Pancreas (tissue), 10 donors: ENCODE measurements at places on chromosomes 7 and 10. TPM values are rescaled to one million over a fixed set of nuclear protein-coding genes. Genes with fewer than 3 reads are reported as not detected.
A peak's percentile ranks its signal among the peaks of the same experiment; 100 is the strongest.

DNA sequence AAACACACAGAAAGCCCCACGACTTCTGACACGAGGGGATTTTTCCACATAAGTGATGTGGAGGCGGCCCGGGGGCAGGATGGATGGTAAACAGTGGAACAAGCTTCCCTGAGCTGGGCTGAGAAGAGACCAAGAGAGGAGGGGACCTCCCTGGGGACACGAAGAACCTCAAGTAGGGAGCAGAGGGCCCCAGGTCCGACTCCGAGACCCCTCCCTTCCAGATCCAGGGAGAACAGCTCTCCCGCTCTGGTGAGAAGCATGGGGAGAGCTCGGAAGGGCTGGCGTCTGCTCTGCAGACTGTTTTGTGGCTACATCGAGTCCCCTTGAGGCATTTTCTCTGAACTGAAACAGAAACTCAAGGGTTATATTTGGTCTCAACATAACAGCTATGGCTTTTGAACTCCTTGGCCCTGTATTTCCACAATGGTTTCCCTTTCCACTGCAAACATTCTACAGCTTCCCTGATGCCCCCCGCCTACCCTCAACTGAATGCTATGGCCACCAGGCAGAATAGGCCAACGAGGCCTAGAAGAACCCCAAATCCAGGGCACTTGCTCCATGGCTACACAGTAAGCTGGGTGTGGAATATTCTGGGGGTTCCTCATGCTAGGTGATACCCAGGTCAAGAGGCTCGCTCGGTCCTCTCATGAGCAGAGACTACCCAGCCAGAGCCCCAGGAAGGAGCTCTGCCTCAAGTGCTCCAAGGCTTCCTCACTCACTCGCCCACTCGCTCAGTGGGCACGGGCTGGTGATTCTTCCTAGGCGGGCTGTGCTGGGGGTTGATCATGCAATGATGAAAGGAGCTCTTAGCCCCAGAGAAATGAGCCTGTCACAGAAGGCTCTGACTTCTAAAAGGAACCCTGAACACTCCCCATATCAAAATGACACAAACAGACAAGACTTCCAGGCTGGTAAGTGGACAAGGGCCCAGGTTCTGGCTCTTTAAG lies 47.5 kb downstream of the FAM53B start:
- no peaks in the 10 kb centered on the region for H3K36me3 ChIP-seq
- H3K27me3 ChIP-seq: no peaks in the 10 kb centered on the region
- peaks cover 12% of the 10 kb centered on the region for H3K4me1 ChIP-seq

DNA sequence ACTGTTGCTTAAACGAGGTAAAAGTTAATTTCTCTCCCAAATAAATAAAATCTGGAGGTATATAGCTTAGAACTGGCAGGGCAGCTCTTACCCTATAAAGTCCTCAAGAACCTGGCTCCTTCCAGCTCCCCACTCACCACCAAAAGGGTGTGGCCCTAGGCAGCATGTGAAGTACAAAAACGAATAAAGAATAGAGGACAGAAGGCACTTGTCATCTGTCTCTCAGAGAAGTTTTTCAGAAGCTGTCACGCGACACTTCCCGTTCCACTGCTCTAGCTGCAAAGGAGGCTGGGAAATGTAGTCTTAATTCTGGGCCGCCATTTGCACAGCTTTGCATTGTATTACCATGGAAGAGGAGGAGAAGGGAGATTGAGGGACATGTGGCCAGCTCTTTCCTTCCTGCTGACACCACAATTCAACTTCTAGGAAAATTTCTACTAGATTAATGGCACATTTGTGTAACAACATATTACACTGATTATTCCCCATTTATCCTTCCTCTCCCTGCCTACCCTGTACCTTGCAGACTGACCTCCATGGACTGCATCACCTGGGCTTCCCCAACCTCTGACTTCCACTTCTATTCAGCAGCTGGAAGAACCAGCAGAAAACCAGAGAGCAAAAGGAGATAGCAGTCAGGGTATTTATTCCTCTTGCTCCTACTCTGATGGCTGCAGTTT lies 62.2 kb downstream of the CCDC71L start:
- peak; percentile 59 for DNase-seq
- H3K4me1 ChIP-seq: peaks cover 6% of the 10 kb centered on the region
- peak overlapping the region; percentile 39 for H3K4me3 ChIP-seq
- no peak overlapping the region for H3K27ac ChIP-seq
- no peaks in the 10 kb centered on the region for H3K27me3 ChIP-seq

- peaks cover 26% of the 10 kb centered on the region for H3K4me1 ChIP-seq
- DNase-seq: peak; percentile 76
These were observed 93.6 kb upstream of the COL1A2 start for GRCh38 chr7:94301024-94301586.

DNA sequence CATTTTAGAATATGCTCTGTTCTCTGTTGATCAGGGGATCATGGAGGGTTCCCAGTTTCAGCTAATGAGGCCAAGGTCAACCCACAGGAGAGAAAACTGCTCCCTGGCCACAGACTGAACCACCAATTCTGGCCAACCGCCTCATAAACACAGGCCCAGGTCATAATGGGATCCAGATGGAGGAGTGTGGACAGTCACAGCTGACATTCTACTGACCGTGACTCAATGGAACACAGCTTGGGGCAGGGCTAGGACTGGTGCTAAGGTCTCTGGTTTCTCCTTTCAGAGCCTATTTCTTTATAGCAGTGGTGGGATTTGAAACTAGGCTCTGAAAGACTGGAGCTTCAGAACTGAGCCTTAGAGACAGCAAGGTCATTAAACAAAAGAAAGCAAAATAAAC lies 68.3 kb downstream of the HIPK2 start:
- H3K36me3 ChIP-seq: no peaks in the 10 kb centered on the region
- H3K27ac ChIP-seq: no peak overlapping the region
- H3K27me3 ChIP-seq: no peaks in the 10 kb centered on the region
- H3K4me3 ChIP-seq: no peak overlapping the region
- peaks cover 27% of the 10 kb centered on the region for H3K4me1 ChIP-seq

Gene JMJD1C
- 39.9 TPM for polyA plus RNA-seq

DNA sequence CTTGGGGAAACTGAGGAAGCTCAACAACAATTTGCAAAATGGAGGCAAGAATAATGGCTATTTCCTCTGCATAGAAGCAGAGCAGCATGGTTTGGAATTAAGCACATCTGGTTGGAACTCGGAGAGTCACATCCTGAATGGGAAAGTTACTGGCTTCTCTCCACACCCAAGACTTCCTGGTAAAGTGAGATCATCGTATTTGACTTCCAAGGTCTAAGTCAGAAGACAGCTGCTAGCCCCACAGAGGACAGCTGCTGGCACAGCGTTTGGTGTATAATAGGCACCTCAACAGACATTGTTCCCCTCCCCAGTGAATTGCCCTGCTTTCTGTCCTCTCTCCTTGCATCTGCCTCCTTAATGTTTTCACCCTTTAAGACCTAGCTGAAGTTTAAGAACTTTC lies 37.0 kb upstream of the NRF1 start:
- DNase-seq: no peak
- no peaks in the 10 kb centered on the region for H3K27me3 ChIP-seq
- H3K36me3 ChIP-seq: no peaks in the 10 kb centered on the region
- H3K27ac ChIP-seq: no peak overlapping the region
- no peaks in the 10 kb centered on the region for H3K4me1 ChIP-seq

GRCh38 chr7:122525355-122525754 lies 173.6 kb downstream of the RNF133 start:
- no peaks in the 10 kb centered on the region for H3K4me1 ChIP-seq
- no peak for DNase-seq
- H3K4me3 ChIP-seq: no peak overlapping the region
- H3K27me3 ChIP-seq: no peaks in the 10 kb centered on the region
- no peak overlapping the region for H3K27ac ChIP-seq

GRCh38 chr7:157003445-157003755 lies 7.1 kb downstream of the MNX1 start:
- no peaks in the 10 kb centered on the region for H3K36me3 ChIP-seq
- no peak overlapping the region for H3K4me3 ChIP-seq
- H3K27me3 ChIP-seq: no peaks in the 10 kb centered on the region
- H3K4me1 ChIP-seq: peaks cover 10% of the 10 kb centered on the region

GRCh38 chr7:67913604-67914003 lies 917.0 kb downstream of the TYW1 start:
- H3K4me1 ChIP-seq: no peaks in the 10 kb centered on the region
- no peaks in the 10 kb centered on the region for H3K36me3 ChIP-seq
- no peak overlapping the region for H3K4me3 ChIP-seq
- DNase-seq: no peak
- no peak overlapping the region for H3K27ac ChIP-seq

DNA sequence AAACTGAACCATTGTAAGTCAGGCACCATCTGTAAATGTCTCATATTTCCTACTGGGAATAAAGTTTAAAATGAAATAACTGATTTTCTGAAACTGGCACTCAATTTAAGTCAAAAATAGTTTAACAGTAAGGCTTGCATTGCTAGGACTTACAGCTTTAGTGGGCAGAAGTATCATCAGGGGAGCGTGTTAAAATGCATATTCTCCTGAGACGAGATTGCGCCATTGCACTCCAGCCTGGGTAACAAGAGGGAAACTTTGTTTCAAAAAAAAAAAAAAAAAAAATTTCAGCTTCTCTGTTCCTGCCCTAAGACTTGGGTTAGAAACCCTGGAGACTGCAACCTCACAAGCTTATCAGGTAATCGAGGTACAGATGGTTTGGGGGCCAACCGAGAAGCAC lies 65.4 kb downstream of the UBE3C start:
- no peak overlapping the region for H3K4me3 ChIP-seq
- no peak overlapping the region for H3K27ac ChIP-seq
- no peaks in the 10 kb centered on the region for H3K27me3 ChIP-seq

GRCh38 chr10:21751341-21752310 lies 217.6 kb downstream of the MLLT10 start:
- H3K4me1 ChIP-seq: no peaks in the 10 kb centered on the region
- no peak overlapping the region for H3K27ac ChIP-seq
- no peak overlapping the region for H3K4me3 ChIP-seq
- H3K36me3 ChIP-seq: no peaks in the 10 kb centered on the region
- H3K27me3 ChIP-seq: no peaks in the 10 kb centered on the region

Gene CYP2E1
- 9.9 TPM for polyA plus RNA-seq

Gene GIMAP1
- polyA plus RNA-seq: 1.5 TPM

DNA sequence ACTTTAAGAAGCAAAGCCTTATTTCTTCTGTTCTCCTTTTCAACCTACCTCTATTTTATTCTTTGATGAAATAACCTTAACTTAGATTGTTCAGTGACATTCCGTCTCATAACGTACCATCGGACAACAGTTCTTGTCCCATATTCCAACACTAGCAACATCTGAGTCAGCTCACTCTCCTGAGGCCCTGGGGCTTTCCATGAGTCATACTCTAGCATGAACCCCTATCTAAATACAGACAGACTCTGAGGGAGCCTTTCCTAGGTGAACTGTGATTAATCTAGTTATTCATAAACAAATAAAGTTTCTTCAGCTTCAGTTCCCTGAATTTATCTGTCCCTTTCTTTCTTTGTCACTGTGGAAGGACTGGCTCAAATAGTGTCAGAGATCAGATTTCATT lies 168.7 kb upstream of the LYZL1 start:
- DNase-seq: no peak
- no peaks in the 10 kb centered on the region for H3K4me1 ChIP-seq
- H3K27me3 ChIP-seq: no peaks in the 10 kb centered on the region
- H3K36me3 ChIP-seq: no peaks in the 10 kb centered on the region
- no peak overlapping the region for H3K4me3 ChIP-seq

- H3K27me3 ChIP-seq: no peaks in the 10 kb centered on the region
- no peak overlapping the region for H3K4me3 ChIP-seq
- DNase-seq: no peak
- H3K36me3 ChIP-seq: no peaks in the 10 kb centered on the region
- H3K4me1 ChIP-seq: no peaks in the 10 kb centered on the region
These were observed 1021.9 kb upstream of the AUTS2 start for GRCh38 chr7:68576366-68576765.

GRCh38 chr10:1361411-1362105 lies 305.4 kb downstream of the WDR37 start:
- no peak overlapping the region for H3K27ac ChIP-seq
- no peaks in the 10 kb centered on the region for H3K27me3 ChIP-seq
- no peak overlapping the region for H3K4me3 ChIP-seq
- DNase-seq: no peak
- no peaks in the 10 kb centered on the region for H3K4me1 ChIP-seq
- H3K36me3 ChIP-seq: no peaks in the 10 kb centered on the region

Gene MLLT10
- polyA plus RNA-seq: 14.5 TPM

Gene NUTM2A
- polyA plus RNA-seq: 1.9 TPM

Gene CEP55
- 0.30 TPM for polyA plus RNA-seq

GRCh38 chr10:13439313-13440184 lies 89.3 kb downstream of the BEND7 start:
- no peak overlapping the region for H3K27ac ChIP-seq
- H3K27me3 ChIP-seq: no peaks in the 10 kb centered on the region
- H3K4me3 ChIP-seq: no peak overlapping the region

- no peaks in the 10 kb centered on the region for H3K36me3 ChIP-seq
- H3K4me3 ChIP-seq: no peak overlapping the region
- no peak for DNase-seq
- H3K27me3 ChIP-seq: no peaks in the 10 kb centered on the region
These were observed 53.5 kb upstream of the MET start for GRCh38 chr7:116618338-116619128.

DNA sequence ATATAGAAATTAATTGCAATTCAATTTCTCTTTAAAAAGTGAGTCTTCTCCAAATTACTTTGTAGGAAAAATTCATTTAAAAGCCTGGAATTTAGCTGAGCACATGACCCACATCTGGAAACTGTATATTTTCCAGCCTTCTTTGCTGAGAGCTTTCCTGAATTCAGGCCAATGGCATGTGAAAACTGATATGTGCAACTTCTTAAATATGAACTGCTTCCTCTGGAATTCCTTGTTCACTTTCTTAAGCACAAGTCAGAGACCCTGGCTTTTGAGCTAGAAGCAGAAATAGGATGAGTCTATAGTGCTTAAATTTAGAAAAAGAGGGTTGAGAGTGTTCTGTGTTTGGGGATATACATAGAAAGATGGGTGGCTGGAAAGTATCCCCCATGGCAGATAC lies 365.1 kb upstream of the MTPN start:
- H3K36me3 ChIP-seq: no peaks in the 10 kb centered on the region
- no peak overlapping the region for H3K27ac ChIP-seq
- H3K4me3 ChIP-seq: no peak overlapping the region
- no peak for DNase-seq
- H3K27me3 ChIP-seq: no peaks in the 10 kb centered on the region

- no peaks in the 10 kb centered on the region for H3K27me3 ChIP-seq
- no peak overlapping the region for H3K27ac ChIP-seq
- no peaks in the 10 kb centered on the region for H3K4me1 ChIP-seq
- no peak overlapping the region for H3K4me3 ChIP-seq
- H3K36me3 ChIP-seq: no peaks in the 10 kb centered on the region
- no peak for DNase-seq
These were observed 124.3 kb upstream of the UNC5B start for GRCh38 chr10:71088054-71088453.

Gene TFR2
- polyA plus RNA-seq: 1.2 TPM

DNA sequence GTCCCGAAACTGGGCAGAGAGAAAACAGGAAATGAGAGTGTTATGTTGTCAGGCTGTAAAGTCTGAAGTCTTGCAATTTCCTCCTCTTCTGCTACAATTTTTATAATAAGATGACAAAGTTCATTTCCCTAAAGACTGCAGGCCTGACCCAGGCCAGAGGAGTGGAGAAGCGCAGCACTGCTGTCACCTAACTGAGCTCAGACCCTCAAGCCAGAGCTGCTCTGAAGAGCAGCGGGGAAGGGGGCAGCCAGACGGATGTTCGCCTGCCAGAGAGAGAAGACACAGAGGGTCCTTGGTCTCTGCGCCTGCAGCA lies 12.6 kb upstream of the AOAH start:
- no peaks in the 10 kb centered on the region for H3K4me1 ChIP-seq
- H3K27me3 ChIP-seq: no peaks in the 10 kb centered on the region
- no peaks in the 10 kb centered on the region for H3K36me3 ChIP-seq
- no peak for DNase-seq
- no peak overlapping the region for H3K4me3 ChIP-seq
- H3K27ac ChIP-seq: no peak overlapping the region
